ENCODE measurements at places on chromosomes 12 and 14.

DNA sequence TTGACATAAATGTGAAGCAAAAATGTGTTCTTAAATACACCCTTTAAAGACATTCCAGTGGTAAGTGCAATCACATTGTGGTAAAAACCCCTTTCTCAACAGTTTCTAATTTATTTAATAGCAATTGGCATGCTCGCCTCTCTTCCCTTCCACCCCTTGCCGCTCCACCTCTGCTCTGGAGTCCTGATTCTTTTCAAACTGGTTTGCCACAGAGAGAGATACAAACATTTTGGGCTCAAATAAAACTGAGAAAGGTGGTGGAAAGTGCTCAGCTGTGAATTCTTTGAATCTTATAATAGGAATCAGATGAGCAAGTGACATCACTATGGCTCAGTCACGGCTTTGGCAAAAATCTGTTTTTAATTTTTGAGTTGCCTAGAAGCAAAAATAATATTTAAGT lies 993.9 kb downstream of the GALC start:
- no peak for DNase-seq

DNA sequence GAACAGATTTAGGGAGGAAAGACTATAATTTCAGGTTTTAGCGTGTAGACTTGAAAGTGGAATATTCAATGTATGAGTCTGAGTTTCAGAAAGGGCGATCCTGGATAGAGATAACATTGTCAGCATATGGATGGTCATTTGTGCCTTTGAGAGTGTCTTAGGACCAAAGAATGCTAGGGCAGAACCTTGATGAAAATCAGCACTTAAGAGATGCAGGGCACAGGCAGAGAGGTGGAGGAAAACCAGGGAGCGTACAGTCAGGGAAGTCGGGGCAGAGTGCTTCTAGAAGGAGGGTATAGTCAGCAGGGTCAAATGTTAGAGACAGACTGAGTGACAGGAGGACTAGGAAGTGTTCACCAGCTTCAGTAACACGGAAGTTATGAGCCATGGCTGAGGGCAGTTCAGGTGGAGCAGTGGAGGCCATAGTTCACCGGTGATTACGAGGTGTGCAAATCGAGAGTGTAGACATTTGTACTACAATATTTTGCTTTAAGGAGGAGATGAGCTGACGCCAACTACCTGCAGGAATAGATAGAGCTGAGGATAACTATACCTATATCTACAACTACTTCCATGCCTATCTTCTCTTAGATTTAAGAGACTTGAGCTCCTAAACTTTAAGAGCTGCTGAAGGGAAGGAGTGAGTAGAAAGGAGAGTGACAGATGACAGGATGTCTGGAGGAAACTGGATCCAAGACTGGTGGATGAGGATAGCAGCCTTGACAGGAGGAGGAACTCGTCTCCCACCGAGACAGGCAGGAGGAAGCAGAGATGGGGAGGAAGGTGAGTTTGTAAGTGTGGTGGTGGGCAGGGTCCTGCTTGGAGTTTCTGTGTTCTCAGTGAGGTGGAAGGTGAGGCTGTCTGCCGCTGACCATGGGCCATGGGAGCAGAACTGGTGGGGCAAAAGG lies 6.5 kb downstream of the CBLN3 start:
- DNase-seq, result no peak

GRCh38 chr14:68756000-68756481 lies 36.8 kb downstream of the ZFP36L1 start:
- no peak for DNase-seq

DNA sequence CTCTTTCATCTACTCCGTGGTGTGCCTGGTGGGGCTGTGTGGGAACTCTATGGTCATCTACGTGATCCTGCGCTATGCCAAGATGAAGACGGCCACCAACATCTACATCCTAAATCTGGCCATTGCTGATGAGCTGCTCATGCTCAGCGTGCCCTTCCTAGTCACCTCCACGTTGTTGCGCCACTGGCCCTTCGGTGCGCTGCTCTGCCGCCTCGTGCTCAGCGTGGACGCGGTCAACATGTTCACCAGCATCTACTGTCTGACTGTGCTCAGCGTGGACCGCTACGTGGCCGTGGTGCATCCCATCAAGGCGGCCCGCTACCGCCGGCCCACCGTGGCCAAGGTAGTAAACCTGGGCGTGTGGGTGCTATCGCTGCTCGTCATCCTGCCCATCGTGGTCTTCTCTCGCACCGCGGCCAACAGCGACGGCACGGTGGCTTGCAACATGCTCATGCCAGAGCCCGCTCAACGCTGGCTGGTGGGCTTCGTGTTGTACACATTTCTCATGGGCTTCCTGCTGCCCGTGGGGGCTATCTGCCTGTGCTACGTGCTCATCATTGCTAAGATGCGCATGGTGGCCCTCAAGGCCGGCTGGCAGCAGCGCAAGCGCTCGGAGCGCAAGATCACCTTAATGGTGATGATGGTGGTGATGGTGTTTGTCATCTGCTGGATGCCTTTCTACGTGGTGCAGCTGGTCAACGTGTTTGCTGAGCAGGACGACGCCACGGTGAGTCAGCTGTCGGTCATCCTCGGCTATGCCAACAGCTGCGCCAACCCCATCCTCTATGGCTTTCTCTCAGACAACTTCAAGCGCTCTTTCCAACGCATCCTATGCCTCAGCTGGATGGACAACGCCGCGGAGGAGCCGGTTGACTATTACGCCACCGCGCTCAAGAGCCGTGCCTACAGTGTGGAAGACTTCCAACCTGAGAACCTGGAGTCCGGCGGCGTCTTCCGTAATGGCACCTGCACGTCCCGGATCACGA lies 2.2 kb downstream of the SSTR1 start:
- DNase-seq, result no peak

- no peak for DNase-seq
Observed at GRCh38 chr14:96514694-96515093, 12.5 kb downstream of the PAPOLA start.

GRCh38 chr12:105453316-105453715 lies 122.8 kb downstream of the C12orf75 start:
- DNase-seq, result no peak

- no peak for DNase-seq
Observed at GRCh38 chr12:32499048-32499447, 99.7 kb downstream of the FGD4 start.

- no peak for DNase-seq
Observed at GRCh38 chr14:102293781-102294180, 11.2 kb downstream of the MOK start.

GRCh38 chr12:92030618-92031017 lies 115.0 kb downstream of the BTG1 start:
- no peak for DNase-seq

Measured in NCI-H526 (cell line).